ENCODE measurements at places on chromosomes 12 and 14. TPM values are rescaled to one million over a fixed set of nuclear protein-coding genes. Genes with fewer than 3 reads are reported as not detected.

Gene C12orf76
- 5.5 TPM for total RNA-seq

Gene ATXN2
- total RNA-seq: 18.9 TPM

Gene FIGNL2
- 0.10 TPM for total RNA-seq

Gene LAG3
- 2.0 TPM for total RNA-seq

Gene TAS2R8
- not detected for total RNA-seq

Gene OR6C76
- not detected for total RNA-seq

Gene MUCL1
- not detected for total RNA-seq

Gene TC2N
- not detected for total RNA-seq

Gene OR4E2
- not detected for total RNA-seq

Gene CCNT1
- 45.5 TPM for total RNA-seq

Gene AQP2
- not detected for total RNA-seq

Gene MYBPC1
- total RNA-seq: not detected
